ENCODE measurements at places on chromosomes 6 and 20.
A peak's percentile ranks its signal among the peaks of the same experiment; 100 is the strongest.

DNA sequence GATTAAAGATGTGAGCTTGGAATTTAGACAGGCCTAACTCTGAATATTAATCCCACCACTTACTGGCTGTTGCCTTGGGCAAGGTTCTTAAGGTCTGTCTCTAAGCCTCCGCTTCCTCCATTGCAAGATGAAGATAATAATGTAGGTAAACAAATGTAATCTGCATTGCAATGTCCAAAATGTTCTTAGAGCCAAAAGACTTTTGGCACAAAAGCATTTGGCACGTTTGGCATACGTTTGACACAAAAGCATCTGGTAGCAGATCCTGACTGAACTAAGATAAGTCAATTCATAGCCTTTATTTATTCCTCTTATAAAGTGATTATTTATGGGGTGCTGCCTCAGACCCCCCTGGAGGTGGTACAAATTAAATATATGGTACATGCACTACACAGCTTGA, 229.9 kb upstream of the STXBP5 start:
- no peak for DNase-seq

GRCh38 chr20:22732751-22733150, 148.4 kb upstream of the FOXA2 start:
- no peak for DNase-seq

DNA sequence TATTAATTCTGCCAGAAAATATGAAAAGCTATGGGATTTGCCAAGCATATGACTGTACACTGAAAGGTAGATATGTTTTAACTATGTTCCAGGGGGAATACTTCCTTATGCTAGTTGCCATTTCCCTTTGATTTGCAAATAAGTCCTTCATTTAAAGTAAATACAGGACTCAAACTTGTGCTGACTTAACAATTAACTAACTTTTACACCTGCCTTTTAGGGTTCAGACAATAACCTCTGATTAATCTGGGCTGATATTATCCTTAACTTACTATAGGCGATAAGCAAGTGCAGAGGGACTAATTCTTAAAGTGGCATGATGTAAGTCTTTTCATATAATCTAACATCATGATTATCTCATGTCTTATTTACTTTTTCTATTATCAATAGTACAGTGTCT, 143.1 kb downstream of the AHI1 start:
- DNase-seq = no peak

GRCh38 chr6:72175916-72176315, 289.6 kb downstream of the RIMS1 start:
- no peak for DNase-seq

GRCh38 chr6:160282444-160282843, 23.8 kb upstream of the SLC22A2 start:
- no peak for DNase-seq

- DNase-seq = no peak
These were observed 33.5 kb downstream of the WRNIP1 start for GRCh38 chr6:2798586-2799134.

DNA sequence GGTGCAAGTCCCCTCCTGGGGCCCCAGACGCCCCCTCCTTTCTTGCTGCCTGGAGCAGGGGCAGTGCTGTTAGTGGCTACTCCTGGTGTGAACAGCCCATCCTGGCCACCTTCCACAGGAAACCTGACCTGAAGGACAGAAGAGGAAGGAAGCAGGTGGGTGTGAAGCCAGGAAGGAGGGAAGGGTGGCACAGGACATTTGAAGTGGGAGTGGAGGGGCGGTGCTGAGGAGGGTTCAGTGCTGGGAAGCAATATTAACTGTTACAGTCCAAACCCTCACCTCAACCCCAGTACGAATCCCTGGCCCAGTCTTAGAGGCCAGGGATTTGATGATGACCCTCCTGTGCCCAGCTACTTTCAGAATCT, 766 bp downstream of the PRICKLE4 start:
- no peak for DNase-seq

DNA sequence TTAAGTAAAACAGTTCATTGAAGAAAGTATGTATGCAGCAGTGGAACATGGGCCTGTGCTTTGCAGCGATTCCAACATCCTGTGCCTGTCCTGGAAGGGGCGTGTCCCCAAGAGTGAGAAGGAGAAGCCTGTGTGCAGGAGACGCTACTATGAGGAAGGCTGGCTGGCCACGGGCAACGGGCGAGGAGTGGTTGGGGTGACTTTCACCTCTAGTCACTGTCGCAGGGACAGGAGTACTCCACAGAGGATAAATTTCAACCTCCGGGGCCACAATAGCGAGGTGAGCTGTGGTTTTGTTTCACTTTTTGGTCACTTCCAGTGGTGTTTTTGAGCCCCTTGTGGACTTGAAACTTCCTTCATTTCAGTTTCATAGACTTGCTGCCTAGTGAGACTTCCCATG, 1.7 kb downstream of the TULP4 start:
- DNase-seq = no peak

GRCh38 chr6:24584382-24584720, 61.6 kb downstream of the KIAA0319 start:
- DNase-seq = no peak

DNA sequence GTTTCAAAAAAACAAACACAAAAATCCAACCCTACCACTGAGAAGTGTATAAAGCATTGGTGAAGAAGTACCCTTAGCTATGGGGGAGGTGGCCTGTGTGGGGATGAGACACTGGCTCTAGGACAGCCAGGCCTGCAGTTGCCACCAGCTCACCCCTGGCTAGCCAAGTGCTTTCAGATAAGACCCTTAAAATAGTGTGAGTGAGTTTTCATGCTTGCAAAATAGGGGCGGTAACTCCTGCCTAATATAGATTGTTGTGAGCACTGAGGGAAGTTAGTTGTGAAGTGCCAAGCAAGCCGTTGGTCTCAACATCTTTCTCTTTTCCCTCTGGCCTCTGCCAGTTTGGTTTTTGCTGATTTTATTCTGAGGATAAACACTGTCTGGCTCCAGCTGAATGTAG, 11.3 kb downstream of the PPP1R3G start:
- DNase-seq = no peak

- DNase-seq = no peak
These were observed 113.0 kb upstream of the CST7 start for GRCh38 chr20:24836041-24836533.

- no peak for DNase-seq
These were observed 51.6 kb upstream of the TAB2 start for GRCh38 chr6:149265945-149266344.

DNA sequence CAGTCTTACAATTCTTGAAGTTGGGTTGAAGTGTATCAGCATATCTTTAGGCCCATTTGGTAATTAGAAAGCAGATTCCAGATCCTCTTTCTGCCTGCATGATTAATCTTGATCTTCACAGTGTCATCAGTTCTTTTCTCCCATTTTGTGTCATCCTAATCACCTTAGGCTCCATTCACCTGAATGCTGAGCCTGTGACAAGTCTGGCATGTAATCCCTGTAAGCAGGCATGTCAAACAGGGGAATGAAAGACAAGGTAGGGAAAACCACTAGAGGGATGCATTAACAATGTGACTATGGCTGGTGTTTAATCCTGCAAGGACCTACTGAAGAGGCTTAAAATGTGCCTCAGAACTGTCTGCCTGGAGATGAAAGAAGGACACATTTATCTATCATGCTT, 848.8 kb downstream of the TFAP2A start:
- DNase-seq = no peak

- DNase-seq = no peak
These were observed 59.1 kb upstream of the F13A1 start for GRCh38 chr6:6379573-6379972.

GRCh38 chr6:31749301-31750036, 9.7 kb downstream of the MSH5 start:
- no peak for DNase-seq

- no peak for DNase-seq
These were observed 103.1 kb upstream of the TBX18 start for GRCh38 chr6:84867521-84867920.

- no peak for DNase-seq
These were observed 20.2 kb upstream of the C6orf141 start for GRCh38 chr6:49530141-49530776.

GRCh38 chr6:1871724-1872315, 262.1 kb downstream of the FOXC1 start:
- DNase-seq = no peak

- DNase-seq = no peak
These were observed 235 bp downstream of the MAP7 start for GRCh38 chr6:136550045-136550329.

GRCh38 chr6:71015392-71015791, 58.5 kb upstream of the B3GAT2 start:
- no peak for DNase-seq

- peak; percentile 57 for DNase-seq
These were observed 37.4 kb upstream of the FAM83C start for GRCh38 chr20:35329435-35330139.

- no peak for DNase-seq
These were observed 529.1 kb upstream of the CITED2 start for GRCh38 chr6:139903411-139904157.

DNA sequence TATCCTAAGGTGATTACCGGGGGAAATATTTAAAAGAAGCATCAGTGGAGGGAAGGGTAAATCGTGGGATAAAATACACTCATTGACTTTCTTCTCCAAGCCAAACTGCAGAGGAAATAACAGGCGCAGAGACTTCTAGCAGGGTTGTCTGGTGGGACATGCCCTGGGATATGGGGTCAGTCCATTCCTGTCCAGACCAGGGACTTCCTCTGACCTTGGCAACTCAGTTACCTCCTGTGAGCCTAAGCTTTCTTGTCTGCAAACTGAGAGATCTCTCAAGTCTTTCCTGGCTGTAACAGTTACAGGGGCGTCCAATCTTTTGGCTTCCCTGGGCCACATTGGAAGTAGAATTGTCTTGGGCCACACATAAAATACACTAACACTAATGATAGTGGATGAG, 21.7 kb upstream of the PHACTR2 start:
- no peak for DNase-seq

DNA sequence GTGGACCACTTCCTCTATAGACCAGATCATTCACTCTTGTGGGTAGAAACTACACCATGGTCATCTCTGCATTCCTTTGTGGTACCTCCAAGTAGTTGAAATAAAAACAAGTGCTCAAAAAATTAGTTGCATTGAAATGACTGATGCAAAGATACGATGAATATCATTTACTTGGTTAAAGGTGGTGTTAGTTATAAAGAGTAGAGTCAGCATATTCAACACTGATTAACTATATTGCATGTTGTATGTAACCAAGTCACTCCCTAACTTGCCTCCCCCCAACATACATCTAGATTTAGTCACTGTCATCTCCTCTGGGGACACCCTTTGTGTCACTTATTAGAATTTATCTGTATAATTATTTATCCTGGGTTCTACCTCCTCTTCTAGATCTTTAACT, 77.7 kb downstream of the SHLD1 start:
- no peak for DNase-seq

DNA sequence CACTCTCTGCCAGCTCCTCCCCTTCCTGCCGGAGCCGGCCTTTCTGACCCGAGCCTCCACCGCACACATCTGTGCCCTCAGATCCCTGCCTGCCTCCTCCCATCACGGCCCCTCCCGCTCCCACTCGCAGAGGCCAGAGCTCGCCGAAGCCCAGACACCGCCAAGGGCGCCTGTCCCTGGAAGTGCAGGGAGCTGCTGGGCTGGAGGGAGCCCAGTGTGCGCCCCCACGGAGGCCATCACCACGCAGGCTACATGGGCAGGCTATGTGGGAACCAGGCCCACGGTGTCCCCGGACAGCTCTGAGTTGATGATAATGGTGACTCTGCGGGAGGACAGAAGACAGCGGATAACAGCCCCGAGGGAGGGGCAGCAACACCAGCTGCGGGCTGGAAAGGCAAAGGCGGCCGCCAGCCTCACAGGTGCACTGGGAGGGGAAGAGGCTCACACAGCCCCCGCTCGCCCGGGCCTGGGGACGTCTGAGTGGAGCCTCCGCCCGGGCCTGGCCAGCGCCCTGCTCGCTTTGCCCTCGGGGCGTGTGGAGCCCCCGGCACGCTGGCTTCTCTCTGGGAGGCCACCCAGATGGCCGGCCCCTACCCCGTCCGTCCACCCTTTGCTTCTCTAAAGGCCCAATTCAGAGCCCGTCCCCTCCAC, 154.9 kb downstream of the DLL1 start:
- DNase-seq = no peak

DNA sequence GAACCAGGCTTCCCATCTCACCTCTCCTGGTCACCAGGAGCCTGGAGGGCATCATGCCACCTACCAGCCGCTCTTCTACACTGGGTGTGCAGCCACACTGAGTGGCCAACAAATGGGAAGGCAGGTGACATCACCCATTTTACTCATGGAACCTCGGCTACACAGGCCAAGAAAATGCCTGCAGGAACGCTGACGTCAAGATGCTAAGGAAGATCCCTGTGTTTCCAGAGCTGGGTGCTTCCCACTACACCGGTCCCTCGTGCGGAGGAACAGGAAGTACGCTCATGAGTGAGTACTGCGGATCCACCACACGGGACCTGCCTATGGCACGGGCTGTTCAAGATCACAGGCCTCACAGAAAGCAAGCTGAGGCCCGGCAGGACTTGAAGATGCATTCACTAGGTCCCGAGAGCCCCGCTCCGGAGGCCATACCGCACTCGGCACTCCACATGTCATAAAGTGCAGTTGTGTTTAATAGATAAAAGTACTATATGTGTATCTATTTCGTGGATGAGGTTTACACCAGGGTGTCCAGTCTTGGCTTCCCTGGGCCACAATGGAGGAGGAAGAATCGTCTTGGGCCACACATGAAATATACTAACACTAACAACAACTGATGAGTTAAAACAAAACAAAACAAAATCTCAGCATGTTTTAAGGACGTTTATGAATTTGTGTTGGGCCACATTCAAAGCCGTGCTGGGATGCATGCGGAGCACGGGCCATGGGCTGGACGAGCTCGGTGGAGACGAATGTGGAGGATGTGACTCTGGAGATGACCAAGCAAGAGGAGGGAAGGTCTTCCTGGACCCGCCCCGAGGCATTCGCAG, 257.9 kb downstream of the THBS2 start:
- no peak for DNase-seq

DNA sequence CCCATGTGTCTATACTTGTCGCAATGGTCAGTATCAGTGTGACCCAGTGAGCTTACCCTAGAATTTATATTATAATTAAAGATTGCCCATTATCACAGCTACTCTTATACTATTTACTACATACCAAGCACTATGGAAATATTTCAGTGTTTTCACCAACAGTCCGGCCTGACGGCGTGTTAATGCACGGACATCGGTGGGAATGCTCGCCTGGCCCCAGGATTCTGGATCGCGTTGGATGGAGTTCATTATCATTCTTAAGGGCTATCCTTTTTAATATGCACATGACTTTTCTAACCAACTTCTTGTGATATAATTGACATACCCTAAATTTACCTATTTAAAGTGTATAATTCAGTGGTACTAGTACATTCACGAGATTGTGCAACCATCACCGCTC, 51.8 kb upstream of the AFDN start:
- no peak for DNase-seq

GRCh38 chr6:170155464-170156196, 135.2 kb downstream of the DLL1 start:
- DNase-seq = no peak
